ENCODE measurements at places on chromosomes 2 and 18.
A peak's percentile ranks its signal among the peaks of the same experiment; 100 is the strongest.

DNA sequence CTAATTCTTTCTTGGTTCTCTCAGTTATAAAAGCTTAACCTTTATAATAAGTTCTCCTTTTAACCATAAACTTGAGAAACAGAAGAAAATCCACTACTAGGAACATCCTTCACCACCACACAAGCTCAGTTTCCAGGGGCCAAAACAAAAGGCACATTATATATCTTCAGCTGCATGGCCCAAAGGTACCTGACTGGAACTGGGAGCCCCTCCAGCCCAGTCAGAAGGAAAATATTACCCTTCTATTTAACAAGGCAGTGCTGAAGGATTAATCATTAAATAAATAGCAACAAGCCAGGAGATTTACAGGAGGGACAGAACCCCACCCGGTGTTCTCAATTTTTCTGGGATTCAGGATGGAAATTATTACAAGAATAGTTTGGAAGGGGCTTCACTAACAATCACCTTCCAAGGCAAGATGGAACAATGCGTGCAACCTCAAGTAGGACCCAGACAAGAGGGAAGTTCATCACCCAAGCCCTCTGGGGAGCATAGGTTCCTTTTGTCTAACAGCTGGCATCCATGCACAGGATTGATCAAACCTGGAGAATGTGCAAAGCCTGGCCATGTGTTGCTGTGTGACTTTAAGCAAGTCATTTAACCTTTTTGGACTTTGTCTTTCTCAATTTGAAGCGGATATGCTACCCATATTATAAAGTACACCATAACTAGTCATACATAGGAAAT is 159.6 kb upstream of the SETBP1 start:
- no peak for DNase-seq

GRCh38 chr2:18771212-18771611 is 181.8 kb upstream of the NT5C1B start:
- no peak for DNase-seq

- DNase-seq: no peak
These were observed 244.9 kb upstream of the EPHA4 start for GRCh38 chr2:221817052-221817451.

GRCh38 chr2:119753041-119753929 is 6.4 kb upstream of the PTPN4 start:
- DNase-seq: peak; percentile 60

DNA sequence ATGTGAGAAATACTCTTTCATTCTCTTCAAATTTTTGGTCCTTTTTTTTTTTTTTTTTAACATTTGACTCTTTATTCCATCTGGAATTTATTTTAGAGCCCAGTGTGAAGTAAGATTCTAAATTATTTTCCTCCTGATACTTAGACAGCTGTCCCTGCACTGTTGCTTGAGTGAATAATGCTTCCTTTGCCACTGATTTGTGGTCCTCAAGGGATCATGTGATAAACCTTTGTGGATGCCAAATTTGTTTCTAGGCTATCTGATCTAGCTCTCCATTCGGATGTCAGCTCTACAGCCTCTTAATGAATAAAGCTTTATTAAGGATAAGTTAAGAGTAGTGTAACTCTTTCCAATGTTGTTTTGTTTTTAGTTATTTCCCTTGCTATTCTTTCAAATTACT is 142.3 kb downstream of the SMAD7 start:
- no peak for DNase-seq

GRCh38 chr2:32951672-32952071 is 4.9 kb downstream of the LTBP1 start:
- no peak for DNase-seq

DNA sequence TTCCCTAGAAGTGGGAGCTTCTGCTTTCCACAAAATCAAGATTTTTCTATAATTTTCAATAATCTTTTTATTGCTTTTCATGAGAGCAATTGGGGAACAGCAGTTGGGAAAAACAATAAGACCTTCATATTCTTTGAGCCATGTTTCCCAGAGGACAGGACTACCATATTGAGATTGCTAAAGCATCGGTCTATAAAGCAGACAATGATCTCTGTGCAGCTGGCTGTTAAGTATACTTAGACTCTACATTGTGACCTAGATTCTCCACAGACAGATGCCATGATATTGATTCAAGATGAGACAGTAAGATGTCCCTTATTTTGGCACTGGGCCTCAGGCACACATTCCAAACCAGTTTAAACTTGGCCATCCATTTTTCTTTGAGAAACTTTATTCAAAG is 1178.7 kb downstream of the SUCLG1 start:
- DNase-seq: no peak

DNA sequence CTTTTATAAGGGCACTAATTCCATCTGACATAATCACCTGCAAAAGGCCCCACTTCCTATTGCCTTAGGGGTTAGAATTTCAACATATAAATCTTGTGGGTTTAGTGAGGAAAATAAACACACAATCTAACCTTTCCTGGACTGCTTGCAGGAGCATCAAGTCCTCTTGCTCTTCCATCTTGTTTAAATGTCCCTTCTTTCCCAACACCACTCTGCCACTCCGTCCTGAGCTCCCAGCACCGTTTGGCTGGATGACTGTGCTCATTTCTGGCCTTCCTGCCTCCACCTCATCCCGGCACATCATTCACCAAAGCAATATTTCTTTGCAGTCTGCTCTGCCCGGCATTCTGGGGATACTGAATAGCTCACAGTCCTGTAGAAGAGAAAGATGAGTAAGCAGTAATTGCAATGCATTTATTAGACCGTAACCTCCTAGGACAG is 247.8 kb downstream of the BCL2 start:
- no peak for DNase-seq

DNA sequence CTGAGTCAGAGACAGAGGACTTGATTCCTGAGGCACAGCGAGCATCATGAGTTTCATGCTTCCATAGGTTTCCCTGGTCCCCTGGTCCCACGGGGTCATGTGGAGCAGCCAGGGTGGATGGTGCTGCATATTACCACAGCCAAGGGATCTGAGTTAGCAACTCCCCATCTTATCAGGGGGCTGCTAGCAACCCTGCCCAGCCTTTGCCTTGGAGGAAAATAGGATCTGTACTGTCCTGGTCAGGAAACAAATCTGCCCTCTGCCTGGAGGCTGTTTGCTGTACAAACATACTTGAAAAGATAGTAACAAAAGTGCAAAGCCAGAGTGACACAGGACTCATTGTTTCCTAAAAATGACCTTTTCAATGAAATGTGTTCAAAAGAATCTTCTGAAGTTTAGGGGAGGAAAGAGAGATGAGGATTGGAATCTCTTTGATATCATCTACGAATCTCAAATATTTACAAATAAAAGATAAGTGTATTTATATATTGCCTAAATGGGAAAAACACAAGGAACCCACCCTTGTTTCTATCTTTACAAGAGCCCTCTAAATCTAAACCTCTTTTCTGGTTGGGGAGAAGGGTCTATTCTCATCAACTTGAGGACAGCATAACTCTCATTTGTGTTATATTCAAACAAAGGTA is 194.8 kb downstream of the CD226 start:
- DNase-seq: no peak

- DNase-seq: no peak
These were observed 12.1 kb upstream of the PXDN start for GRCh38 chr2:1756456-1756855.

DNA sequence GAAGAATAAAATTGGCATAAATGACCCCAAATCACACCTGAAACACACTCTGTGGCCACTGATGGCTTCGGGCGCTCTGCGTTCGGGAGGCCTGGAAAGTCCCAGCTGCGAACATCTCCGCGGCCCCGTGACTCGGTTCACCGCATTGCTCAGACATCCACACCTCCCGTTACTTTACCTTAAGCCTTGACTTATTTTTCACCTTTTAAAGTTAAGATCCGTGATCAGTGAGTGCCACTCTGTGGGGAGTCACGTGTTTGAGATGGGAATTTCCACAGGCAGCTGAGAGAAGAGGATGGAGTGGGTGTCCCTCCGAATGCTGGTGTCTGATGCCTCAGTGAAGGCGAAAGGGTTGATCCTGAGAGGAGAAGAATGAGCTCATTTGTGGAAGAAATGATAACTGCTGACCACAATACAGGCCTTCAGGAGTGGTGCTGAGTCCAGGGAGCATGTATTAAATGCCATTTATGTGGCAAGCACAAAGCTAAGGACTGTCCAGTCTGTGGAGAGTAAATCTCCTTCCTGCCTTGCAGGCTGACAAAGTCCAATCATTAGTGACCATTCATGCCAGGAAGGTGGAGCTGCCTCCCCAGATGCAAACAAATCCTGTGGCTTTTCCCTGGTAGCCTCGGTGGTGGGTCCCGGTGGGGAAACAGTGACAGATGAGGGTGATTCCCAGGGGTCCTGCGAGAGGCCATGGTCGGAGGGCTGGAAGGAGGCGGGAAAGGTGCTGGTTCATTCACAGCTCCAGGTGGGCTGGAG is 168.8 kb downstream of the RTP5 start:
- no peak for DNase-seq

DNA sequence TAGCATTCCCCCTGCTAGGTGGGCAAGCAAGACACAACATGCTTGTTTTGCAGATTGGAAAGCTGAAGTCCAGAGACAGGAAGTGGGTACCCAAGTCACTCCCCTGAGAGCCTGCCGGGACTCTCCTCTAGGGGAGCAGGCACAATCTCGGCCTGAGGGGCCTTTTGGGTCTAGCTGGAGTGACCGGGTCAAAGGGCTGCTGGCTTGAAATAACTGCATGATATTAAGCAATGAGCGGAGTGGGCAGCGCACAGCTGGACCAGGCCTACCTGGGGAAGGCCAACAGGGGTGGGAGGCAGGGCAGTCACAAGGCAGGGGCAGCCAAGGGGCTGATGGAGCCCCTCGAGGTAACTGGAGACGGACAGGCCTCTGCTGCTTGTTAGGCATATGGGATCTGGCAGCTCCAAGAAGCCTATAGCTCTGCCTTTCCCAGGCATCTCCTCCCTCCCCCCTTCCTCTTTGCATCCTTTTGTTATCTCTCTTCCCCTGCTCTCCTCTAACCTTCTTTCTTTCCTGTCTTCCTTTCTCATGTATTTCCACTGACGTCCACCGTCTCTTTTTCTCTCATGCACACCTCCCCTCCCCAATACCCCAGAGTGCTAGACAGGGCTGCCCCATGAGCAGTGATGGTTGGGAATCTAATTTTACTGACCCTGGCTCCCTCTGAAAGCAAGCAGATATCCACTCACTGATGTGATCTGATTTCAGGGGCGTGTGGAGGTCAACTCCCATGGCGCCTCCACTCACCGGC is 237.5 kb downstream of the LOXHD1 start:
- no peak for DNase-seq

DNA sequence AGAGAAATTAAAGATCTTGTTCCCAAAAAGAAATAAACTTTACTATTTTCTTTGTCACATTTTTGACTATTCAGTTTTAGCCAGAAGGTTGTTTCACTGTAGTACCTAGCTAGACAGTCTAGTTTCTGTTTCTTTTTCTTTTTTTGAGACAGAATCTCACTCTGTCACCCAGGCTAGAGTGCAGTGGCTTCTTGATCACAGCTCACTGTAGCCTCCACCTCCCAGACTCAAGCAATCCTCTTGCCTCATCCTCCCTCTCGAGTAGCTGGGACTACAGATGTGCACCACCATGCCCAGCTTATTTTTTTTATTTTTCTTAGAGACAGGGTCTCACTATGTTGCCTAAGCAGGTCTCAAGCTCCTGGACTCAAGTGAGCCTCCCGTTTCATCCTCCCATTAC is 2.2 kb downstream of the RBM45 start:
- no peak for DNase-seq

DNA sequence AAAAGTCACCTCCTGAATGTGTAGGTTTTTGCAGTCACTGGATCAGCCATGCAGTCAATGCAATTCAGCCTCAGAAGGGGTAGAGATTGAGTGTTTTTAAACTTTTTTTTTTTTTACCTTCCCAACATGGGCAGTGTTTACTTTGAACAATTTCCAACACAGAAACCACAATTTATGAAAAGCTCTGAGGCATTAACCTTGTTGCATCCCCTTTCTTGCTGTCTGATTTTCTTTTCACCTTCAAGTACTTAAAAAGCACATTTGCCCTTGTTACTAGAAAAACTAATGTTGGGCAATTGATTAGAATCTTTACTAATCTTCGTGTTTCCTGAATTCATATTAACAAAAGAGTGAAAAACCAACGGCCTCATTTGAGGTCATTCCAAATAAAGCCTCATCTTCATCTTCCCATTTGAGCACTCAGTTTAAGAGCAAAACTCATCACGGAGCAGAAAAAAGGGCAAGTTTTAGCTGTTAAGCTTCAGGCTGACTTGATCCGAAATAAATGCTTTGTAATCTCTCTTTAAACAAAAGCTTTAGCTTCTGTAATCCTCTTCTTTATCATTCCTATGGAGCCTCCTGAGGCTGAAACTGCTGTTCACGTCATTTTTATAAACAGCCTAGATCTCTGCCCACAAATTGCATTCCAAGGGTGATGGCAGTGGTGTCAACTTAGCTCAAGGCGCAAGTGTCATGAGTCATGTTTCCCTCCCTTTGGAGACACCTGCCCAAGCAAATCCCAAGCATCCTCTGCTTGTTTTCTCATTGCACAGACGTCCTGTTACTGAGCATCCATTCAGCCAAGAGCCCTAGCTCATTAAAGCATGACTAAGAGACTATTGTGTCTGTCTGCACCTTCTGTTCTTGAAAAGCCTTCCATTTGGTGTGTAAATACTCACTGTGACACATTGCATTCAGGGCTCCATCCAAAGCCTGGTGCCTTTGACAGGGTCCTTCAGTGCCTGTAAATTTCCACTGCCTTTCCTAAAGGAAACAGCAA is 107.7 kb downstream of the HNMT start:
- DNase-seq: no peak

GRCh38 chr18:78422336-78422735 is 557.3 kb upstream of the SALL3 start:
- no peak for DNase-seq

DNA sequence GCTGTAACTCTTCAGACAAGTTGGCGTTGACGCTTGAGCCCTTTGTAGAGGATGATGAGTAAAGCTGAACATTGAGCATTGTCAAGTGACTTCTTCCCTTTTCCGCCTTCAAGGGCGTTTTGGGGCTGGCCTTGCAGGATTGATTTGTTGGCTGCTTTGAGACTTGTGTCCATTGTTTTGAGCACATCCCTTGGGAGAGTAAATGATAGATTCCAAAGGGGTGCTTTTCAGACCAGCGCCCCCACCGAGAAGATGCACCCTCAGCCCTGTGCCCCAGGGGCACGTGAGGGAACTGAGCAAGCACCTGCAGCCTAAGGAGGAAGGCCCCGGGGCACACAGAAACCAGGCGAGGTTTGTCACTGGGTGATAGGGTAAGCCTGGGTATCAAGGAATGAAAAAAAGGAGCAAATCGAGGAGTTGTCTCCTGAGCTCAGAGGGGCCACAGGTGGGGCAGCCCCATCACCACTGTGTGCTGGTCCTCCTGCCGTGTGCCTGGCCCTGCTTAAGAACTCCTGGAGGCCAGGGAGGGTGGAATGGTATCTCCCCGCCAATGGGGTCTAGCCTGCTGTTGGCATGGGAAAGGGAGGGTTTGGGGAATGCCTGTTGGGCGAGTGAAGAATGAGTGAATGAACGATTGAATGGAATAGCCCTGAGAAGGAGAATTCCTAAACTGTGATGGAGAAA is 64.0 kb downstream of the RAB31 start:
- DNase-seq: no peak
